ENCODE measurements at places on chromosomes 12 and 14.

- DNase-seq, result no peak
These were observed 25.5 kb downstream of the SPTLC2 start for GRCh38 chr14:77590845-77591485.

DNA sequence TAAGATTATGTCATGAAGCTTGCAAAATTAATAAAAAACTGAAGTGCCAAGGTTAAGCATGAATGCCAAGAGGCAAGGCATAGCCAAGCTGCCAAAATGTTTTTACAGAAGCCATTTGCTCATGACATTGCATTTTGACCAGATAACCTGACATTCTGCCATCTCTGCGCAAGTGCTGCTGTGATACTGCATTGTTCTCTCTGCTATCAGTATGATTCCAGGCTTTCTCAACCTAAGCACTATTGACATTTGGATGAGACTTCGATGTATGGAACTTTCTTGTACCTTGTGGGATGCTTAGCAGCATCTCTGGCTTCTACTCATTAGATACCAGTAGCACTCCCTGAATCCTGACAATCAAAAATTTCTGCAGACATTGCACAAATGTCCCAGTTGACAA lies 139.2 kb downstream of the RASSF9 start:
- no peak for DNase-seq

GRCh38 chr12:90366286-90366685 lies 588.7 kb downstream of the CCER1 start:
- no peak for DNase-seq

DNA sequence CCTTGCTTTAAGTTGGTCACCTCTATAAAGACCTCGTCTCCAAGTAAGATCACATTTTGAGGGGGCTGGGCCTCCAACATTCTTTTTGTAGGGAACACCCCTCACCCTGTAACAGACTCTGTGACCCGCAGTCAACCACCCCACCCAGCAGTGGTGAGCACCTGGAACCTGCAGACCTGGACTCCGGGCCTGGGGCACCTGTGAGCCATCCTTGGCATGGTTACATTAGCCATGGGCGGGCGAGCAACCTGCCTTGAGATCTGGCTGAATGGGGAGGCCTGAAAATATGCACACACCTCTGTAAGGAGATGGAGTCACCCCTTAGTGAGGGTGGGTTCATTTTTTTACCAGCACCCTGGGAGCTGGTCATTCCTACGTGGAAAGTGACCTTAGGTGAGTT lies 95.3 kb downstream of the RIMBP2 start:
- DNase-seq, result no peak

GRCh38 chr14:21019366-21019765 lies 5.5 kb downstream of the NDRG2 start:
- DNase-seq, result no peak

- no peak for DNase-seq
These were observed 96.6 kb upstream of the SLC35F4 start for GRCh38 chr14:57962325-57963035.

GRCh38 chr12:34286934-34287333 lies 264.6 kb downstream of the ALG10 start:
- DNase-seq, result no peak

GRCh38 chr14:29475641-29476040 lies 452.0 kb downstream of the PRKD1 start:
- DNase-seq, result no peak

DNA sequence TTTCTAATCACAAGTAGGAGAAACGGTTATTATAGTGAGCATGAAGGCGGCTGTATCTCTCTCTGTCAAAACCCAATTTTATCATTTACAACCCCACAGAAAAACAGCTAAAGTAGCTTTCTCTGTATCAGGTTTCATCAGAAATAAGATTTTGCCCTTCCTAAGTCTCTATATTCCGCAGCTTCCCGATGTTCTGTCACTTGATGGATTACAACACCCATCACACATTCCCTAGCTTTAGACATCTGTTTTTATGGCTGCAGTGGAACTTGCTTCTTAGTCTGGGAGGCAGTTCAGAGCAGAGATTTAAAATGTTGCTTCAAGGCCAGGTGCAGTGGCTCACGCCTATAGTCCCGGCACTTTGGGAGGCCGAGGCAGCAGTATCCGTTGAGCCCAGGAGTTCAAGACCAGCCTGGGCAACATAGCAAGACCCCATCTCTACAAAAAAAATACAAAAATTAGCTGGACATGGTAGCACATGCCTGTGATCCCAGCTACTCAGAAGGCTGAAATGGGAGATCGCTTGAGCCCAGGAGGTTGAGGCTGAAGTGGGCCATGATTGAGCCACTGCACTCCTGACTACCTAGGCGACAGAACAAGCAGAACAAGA lies 27.6 kb upstream of the FOXN3 start:
- DNase-seq, result no peak

GRCh38 chr14:94682061-94682516 lies 69.9 kb downstream of the SERPINA3 start:
- DNase-seq, result no peak

GRCh38 chr12:32864731-32865130 lies 31.8 kb downstream of the PKP2 start:
- no peak for DNase-seq

DNA sequence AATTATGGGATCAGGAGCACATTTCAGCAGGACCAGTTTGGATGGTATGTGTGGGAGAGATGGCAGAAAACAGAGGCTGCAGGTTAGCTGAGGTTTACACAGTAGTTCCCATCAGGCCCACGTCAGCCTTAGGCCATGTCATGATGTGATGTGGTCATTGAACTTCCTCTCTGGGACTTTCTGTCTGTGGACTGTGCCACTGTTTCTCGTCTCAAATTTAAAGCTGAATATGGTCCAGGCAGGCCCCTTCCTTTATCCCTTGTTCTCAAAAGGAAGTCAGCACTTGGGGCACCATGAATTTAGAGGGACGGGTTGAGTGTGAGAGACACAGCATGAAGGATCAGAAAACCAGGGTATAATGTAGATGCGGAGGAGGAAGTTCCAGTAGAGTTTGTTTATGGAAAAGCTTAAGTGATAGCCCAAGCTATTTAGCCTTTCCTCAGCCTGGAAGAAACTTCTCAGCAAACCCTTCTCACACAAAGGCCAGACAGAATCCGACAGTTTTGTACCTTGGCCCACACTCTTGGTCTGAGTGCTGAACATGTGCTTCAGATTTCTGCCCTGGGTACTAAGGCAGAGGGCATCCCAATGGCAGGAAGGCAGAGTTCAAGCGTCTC lies 3.6 kb upstream of the IGFBP6 start:
- no peak for DNase-seq
